ENCODE measurements at places on chromosomes 13 and 19.

DNA sequence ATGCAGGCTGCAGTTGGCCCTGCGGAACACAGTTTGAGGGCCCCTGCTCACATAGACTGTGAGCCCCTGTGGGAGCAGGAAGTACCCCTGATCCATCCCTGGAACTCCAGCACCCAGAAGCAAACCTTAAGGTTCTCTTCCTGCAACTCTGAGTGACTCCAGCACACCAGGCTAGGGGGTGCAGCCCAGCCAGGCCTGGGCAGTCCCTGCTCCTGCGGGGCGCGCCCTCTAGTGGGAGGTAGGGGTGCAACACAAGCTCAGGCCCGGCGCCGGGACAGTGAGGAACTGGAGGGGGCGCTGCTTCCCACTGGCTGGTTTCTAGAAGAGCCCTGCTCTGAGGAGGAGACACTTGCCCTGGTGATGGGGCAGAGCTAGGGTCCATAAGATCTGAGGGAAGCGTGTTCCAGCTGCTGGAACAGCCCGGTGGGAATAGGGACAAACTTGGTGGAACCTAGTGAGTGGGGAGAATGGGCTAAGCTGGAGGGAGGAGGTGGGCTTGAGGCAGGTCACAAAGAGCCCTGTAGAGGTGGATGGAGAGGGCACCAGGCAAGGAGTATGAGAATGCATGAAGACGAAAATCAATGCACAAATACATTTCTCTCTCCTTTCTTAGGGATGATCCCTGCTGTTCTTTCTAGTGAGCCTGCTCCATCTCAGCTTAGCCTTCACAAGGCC, 5.0 kb downstream of the ZSCAN5A start:
- H3K4me3 ChIP-seq, result no peak overlapping the region
- peaks cover 29% of the 10 kb centered on the region for H3K36me3 ChIP-seq
- peak; percentile 57 for DNase-seq
- H3K27ac ChIP-seq, result no peak overlapping the region
- no peaks in the 10 kb centered on the region for H3K27me3 ChIP-seq
- H3K4me1 ChIP-seq, result peaks cover 14% of the 10 kb centered on the region

DNA sequence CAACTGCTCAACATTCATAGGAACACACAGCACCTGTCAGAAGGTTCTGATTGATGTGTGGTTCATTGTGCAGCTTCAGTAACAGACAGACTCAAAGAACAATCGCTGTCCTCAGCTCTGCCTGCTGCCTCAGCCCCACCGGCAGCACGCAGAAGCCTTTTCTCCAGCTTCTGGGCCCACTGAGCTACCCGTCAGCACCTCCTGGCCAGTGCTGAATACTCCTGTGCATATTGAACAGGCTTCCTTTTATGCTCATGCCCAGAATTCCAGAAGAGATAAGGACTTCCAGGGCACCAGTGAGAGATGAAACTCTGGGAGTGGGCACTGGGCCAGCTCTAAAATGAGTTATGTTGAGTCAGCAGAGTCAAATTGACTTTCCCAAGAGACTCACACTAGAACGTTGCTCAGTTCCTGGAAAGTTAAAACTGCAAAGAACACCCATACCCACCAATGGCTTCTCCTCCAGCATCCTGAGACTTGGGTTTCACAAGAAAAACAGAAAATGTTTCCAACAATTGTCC, 119.3 kb downstream of the COL4A1 start:
- H3K27me3 ChIP-seq, result peaks cover 5% of the 10 kb centered on the region
- H3K4me3 ChIP-seq, result no peak overlapping the region

- H3K4me3 ChIP-seq, result no peak overlapping the region
- H3K4me1 ChIP-seq, result peaks cover 21% of the 10 kb centered on the region
- no peak overlapping the region for H3K27ac ChIP-seq
- H3K36me3 ChIP-seq, result peaks cover 4% of the 10 kb centered on the region
- H3K27me3 ChIP-seq, result no peaks in the 10 kb centered on the region
- no peak for DNase-seq
Measured at GRCh38 chr13:24192057-24192810, 31.7 kb downstream of the SPATA13 start.

- no peak overlapping the region for H3K4me3 ChIP-seq
- H3K27me3 ChIP-seq, result no peaks in the 10 kb centered on the region
- no peak overlapping the region for H3K27ac ChIP-seq
Measured at GRCh38 chr13:48477191-48477855, 55.6 kb downstream of the RCBTB2 start.

DNA sequence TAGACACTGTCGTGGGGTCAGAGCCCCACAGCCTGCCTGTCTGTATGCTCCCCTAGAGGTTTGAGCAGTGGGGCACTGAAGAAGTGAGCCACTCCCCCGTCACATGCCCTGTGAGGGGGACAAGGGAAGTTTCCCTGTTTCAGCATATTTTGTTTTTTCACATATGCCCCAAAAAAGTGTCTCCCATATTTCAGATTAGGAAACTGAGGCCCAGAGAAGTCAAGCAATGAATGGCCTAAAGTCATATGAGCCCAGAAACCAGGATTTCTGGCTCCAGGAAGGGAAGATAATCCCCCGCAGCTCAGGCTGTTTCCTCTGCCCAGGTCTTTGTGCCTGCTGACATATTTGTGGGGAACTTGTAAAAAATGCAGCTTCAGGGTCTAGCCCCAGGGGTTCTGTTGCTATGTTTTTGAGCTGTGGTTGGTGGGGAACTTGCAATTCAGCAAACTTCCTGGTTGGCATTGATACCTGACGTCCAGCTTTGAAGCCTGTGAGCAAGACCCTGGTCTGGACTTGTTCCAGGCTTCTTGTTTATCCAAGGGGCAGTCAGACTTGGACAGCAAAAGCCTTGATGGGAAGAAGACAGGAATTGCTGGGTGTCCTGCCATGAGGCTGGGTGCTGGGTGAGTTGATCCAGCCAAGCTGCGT, 9.5 kb downstream of the RASL11A start:
- peaks cover 10% of the 10 kb centered on the region for H3K27me3 ChIP-seq
- no peak overlapping the region for H3K4me3 ChIP-seq
- H3K36me3 ChIP-seq, result no peaks in the 10 kb centered on the region
- no peaks in the 10 kb centered on the region for H3K4me1 ChIP-seq
- no peak overlapping the region for H3K27ac ChIP-seq

GRCh38 chr13:35797991-35798390, 321.5 kb upstream of the MAB21L1 start:
- H3K4me3 ChIP-seq, result no peak overlapping the region
- H3K36me3 ChIP-seq, result no peaks in the 10 kb centered on the region
- H3K27me3 ChIP-seq, result no peaks in the 10 kb centered on the region
- no peak for DNase-seq
- no peak overlapping the region for H3K27ac ChIP-seq

- no peak overlapping the region for H3K4me3 ChIP-seq
- no peak overlapping the region for H3K27ac ChIP-seq
- H3K36me3 ChIP-seq, result no peaks in the 10 kb centered on the region
Measured at GRCh38 chr13:91154558-91155353, 192.7 kb upstream of the MIR17HG start.

DNA sequence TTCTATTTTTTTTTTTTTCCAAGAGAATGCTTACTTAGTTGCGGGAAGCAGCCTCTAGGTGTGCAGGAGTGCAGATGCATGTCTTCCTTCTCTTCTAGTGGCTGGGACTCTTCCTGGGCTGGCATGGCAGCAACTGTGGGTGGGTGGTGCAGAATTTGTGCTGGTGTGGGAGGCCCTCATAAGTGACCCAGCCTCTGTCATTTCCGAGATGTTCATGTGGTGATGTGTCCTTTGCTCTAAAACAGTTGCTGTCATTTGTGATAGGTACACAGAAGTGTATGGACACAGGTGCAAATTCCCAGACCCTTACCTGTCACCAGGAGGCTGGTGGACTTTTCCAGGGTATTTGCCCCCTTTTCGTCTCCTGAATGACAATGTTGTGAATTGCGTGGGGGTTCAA, 367.7 kb downstream of the KCNRG start:
- H3K4me3 ChIP-seq, result no peak overlapping the region
- peaks cover 46% of the 10 kb centered on the region for H3K27me3 ChIP-seq
- peaks cover 8% of the 10 kb centered on the region for H3K4me1 ChIP-seq
- no peak overlapping the region for H3K27ac ChIP-seq

DNA sequence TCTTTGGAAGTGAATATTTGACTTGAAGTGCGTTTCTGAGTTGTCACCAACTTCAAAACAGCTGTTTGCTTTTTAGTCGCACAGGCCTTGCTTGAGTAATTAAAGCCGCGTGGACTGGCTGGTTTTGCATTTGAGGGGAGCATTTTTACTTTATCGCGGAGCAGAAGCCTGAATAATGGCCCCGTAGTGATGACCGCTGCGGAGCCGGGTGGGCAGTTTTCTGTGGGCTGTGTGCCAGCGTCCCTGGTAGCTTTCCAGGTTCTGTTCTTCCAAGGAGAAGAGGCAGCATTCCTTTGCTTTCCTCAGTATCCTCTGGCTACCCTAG, 1.1 kb downstream of the NAA16 start:
- DNase-seq, result no peak
- peak overlapping the region; percentile 89 for H3K27ac ChIP-seq
- no peaks in the 10 kb centered on the region for H3K27me3 ChIP-seq
- H3K4me1 ChIP-seq, result peaks cover 32% of the 10 kb centered on the region

DNA sequence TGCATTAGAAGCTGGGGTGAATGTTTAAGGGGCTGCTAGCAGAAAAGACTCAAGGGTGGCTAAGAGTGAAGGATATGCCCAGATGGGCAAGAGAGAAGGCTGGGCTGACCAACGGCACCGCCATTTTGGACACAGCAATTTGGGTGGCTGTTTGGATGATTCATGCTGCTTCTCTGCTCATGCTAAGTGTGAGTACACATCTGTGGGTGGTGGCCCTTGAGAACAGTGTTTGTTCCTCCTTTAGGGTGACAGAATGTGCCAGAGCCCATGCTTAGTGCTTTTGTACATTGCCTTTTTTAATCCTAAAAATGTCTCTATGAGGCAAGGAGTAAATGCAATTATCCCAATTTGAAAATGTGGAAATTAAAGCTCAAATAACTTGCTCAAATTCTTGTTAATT, 9.8 kb downstream of the CBY2 start:
- DNase-seq, result no peak
- no peaks in the 10 kb centered on the region for H3K4me1 ChIP-seq
- H3K36me3 ChIP-seq, result no peaks in the 10 kb centered on the region

DNA sequence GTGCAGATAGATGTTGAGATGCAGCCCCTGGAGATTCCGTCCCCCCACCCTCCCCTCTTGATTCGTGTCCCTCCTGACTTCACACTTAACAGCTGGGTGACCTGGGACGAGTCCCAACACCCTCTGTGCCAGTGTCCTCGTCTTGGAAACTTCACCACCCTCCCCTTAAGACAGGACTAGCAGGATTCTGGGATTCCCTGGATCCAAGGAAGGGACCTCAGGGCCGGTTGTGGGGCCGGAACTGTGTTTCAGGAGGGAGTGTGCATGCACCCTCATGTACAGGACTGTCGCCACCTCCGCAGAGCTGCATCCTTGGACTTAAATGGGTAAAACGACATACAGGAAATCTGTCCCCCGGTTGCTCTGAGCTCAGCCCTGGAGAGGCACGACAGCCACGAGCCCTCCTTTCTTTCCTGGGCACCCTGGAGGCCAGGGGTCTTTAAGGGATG, 990 bp downstream of the MYO9B start:
- H3K4me3 ChIP-seq, result peak overlapping the region; percentile 92
- H3K27ac ChIP-seq, result peak overlapping the region; percentile 86

DNA sequence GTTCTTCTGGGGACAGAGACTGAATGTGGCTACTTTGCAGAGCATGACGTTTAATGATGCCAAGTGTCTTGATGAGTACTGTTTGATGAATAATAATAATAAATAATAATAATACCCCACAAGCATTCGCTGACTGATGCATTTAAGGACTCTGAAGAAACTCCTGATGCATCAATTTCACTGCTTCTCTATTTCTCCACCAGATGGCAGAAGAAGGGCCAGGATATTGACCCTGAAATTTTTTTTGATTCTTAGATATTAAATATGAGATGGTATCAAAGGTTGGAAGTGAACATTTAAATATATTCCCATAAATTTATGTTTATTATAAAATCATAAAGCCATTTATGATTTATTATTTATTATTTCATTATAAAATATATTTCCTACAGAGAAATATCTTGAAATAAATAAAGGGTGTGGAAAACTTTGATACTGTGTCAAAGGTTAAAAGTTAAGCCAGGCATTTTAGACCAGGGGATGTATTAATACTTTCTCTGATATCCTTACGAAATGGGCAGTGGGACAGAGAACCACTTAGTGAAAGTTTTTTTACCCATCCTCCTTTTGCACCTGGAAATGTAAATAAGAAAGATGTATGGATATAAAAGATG, 170.9 kb downstream of the LACC1 start:
- H3K27ac ChIP-seq, result no peak overlapping the region
- H3K4me1 ChIP-seq, result peaks cover 2% of the 10 kb centered on the region
- DNase-seq, result no peak
- peaks cover 29% of the 10 kb centered on the region for H3K27me3 ChIP-seq
- H3K36me3 ChIP-seq, result no peaks in the 10 kb centered on the region

DNA sequence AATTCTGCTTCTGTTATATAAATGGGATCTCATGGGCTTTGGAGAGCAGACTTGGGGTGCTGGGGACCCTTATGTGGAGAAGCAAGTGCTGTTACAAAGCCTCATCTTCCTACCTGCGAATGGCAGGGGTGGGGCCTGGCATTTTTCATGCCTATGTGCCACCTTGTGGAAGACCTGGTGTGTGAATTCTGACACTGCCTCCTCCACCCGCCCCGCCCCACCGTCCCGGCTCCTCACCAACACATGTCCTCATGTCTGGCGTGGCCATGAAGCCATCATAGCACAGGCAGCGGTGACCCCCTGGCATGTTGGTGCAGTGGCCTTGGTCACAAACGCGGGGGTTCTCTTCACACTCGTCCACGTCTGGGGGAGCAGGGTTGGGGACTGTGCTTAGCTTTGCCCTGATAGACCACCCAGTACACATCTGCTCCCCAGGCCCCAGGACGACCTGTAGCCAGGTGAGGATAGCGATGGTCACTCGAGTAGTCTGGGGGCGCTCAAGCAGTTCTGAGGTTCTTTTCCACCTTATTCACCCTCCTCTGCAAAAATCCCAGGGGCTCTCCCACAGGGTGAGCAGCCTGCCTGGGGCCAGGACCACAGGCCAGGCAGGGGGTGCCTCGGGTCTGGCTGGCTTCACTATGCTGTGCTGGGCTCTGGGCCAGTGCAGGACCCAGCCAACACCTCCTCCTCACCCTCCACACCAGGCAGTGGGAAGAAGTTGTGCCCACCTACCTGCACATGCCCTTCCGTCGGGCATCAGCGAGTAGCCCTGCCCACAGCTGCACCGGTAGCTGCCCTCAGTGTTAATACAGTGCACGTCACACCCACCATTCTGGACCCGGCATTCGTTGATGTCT, 32.7 kb downstream of the FBN3 start:
- H3K4me3 ChIP-seq, result no peak overlapping the region
- no peak for DNase-seq
- H3K27ac ChIP-seq, result no peak overlapping the region
- no peaks in the 10 kb centered on the region for H3K27me3 ChIP-seq
- no peaks in the 10 kb centered on the region for H3K4me1 ChIP-seq

- H3K27me3 ChIP-seq, result no peaks in the 10 kb centered on the region
- peaks cover 37% of the 10 kb centered on the region for H3K4me1 ChIP-seq
- H3K4me3 ChIP-seq, result peak within 1 kb of the TSS; percentile 93
Measured at GRCh38 chr19:12666265-12667048, at the start of the genes MAN2B1 and WDR83. Gene MAN2B1, minus strand, starts transcription at chr19:12666742. Its CDS starts 41 bp downstream, at chr19:12666701. Gene WDR83, plus strand, starts transcription at chr19:12666807. Its CDS starts 2,984 bp downstream, at chr19:12669791.

DNA sequence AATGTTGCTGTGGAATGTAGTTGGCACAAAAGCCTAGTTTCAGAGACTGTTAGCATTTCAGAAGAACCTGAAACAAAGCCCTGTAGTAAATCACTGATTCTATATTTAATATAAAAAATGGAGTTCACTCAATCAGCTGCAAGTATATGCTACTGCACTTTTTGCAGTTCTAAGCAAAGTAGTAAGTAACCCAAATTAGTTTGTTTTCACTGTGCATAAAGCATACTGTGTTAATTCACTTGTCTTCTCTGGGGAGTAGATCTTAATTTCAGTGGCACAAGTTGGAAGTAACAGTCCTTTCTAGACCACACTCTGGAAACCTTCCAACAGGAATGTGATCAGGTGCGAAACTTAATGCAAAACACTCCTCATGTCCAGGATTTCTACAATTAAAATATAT, 139.3 kb downstream of the DACH1 start:
- no peak overlapping the region for H3K4me3 ChIP-seq
- H3K27ac ChIP-seq, result no peak overlapping the region
- H3K36me3 ChIP-seq, result no peaks in the 10 kb centered on the region
- DNase-seq, result no peak
- no peaks in the 10 kb centered on the region for H3K4me1 ChIP-seq

Data from activated T-helper 2 cell treated with anti-CD3 and anti-CD28 coated beads, Interferon-gamma antibody, Interleukin-2, Interleukin-4, amounts not matched to agents 10 μg/mL and 5 μg/mL and 100 μg/mL, durations not matched to agents 14 hours and 24 hours and 36 hours (primary cell).